ENCODE measurements at places on chromosomes 4 and X. TPM values are rescaled to one million over a fixed set of nuclear protein-coding genes. Genes with fewer than 3 reads are reported as not detected.
A peak's percentile ranks its signal among the peaks of the same experiment; 100 is the strongest.

- DNase-seq: no peak
These were observed 33.7 kb upstream of the MSL3 start for GRCh38 chrX:11724122-11725017.

GRCh38 chr4:31141832-31142142 lies 421.6 kb downstream of the PCDH7 start:
- no peak for DNase-seq

GRCh38 chrX:24150051-24150790 lies 692 bp downstream of the ZFX start:
- peak; percentile 68 for DNase-seq

- DNase-seq: no peak
These were observed 13.3 kb downstream of the SLC2A9 start for GRCh38 chr4:10007793-10008608.

- DNase-seq: no peak
These were observed 148.0 kb upstream of the JADE1 start for GRCh38 chr4:128661479-128661878.

- no peak for DNase-seq
These were observed 34.7 kb downstream of the CRMP1 start for GRCh38 chr4:5858020-5858769.

GRCh38 chrX:9164086-9164485 lies 130.2 kb upstream of the FAM9B start:
- no peak for DNase-seq

Gene SOWAHB
- total RNA-seq: not detected

All from tibial nerve (tissue), 4 donors.